Endodermal cell (in vitro differentiated cells): ENCODE measurements at places on chromosomes 13 and 19.
A peak's percentile ranks its signal among the peaks of the same experiment; 100 is the strongest.

DNA sequence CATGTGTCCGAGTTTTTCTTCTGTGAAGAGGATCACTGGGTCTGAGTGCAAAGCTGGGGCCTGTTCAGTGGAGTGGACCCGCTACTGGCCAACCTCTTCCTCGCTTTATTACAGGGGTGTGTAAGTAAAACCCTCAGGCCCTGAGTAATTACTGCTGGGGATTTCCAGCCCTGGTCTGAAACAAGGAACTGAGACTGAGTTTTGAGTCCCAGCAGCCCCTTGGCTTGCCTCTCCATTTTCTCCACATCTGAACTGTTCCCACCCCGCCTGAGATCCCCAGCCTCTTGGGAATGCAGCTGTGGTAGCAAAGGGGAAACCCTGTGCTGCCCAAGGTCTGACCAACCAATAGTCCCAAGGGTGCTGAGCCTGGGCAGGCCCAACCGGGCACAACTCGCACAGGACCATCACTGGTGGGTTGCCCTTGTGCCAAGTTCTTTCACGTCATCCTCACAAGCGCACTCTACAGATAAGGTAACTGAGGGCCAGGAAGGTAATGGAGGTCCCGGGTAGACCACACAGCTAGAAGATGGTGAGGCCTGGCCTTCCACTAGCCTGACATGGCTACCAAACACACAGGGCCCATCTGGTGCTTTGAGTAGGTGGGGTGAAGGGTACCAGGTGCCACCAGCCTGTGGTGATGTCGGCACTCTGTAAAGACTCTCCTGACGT lies 13.7 kb upstream of the SLC35E1 start:
- DNase-seq = no peak

- peak; percentile 48 for DNase-seq
Measured at GRCh38 chr13:43805681-43806128, 18.9 kb upstream of the ENOX1 start.

DNA sequence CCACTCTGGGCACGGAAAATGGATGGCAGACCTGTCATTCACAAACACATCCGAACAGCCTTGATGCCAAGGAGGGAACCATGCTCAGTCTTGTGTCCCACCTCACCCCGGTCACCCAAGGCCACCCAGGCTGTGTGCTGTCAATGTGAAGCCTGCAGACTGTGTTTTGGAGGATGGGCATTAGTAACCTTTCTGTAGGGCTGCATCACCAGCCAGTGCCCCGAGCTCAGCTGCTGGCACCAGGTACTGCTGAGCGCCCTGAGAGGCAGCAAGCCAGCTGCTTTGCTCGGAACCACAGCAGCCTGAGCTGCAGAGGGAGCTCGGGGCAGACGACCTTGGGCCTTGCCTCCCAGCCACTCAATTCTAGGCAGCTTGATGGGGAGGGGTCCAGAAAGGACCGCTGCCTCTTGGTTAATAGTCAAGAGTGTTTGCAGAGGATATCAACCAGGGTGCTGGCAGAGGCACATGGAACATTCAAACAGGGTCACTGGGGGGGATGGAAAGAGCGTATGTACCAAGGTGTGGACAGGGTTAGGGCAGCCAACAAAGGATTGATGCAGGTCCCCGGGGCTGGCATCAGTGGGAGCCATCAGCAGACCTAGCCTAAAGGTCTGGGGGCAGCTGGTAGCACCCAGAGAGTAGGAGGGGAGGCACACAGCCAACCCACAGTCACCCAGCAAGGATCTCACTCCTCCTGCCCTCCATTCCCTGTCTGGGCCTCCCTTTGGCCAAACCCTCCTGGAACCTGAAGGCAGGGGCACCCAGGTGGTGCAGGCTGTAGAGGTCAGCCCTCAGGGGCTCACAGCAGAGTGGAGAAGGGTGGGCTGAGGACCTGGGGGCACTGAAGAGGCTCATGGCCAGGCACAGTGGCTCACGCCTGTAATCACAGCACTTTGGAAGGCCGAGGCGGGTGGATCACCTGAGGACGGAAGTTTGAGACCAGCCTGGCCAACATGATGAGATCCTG lies 8.1 kb downstream of the VSTM2B start:
- DNase-seq = no peak

DNA sequence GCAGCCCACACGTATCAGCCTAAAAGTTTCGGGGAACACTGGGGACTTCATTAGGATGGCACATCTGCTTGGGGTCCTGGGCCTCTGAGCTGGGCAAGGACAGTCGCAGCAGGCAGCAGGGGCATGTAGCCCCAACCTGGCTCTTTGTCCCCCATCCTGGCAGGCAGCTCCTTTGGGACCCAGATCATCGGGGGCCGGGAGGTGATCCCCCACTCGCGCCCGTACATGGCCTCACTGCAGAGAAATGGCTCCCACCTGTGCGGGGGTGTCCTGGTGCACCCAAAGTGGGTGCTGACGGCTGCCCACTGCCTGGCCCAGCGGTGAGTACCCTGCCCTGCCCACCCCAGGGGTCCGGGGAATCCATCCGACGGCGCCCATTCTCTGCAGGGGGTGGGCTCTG lies 3.3 kb downstream of the GZMM start:
- no peak for DNase-seq

DNA sequence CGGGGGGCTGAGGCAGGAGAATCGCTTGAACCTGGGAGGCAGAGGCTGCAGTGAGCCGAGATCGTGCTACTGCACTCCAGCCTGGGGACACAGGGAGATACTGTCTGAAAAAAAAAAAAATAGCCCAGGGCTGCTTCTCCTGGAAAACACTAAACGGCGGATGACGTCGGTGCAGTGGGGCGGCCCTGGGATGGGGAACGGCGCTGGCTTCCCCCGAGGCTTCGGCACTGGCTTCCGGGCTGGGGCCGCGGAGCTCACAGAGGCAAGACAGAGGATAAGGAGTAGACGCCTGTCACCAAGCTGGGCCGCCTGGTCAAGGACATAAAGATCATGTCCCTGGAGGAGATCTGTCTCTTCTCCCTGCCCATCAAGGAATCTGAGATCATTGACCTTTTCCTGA lies 5.0 kb downstream of the PRSS57 start:
- peak; percentile 43 for DNase-seq

- no peak for DNase-seq
Measured at GRCh38 chr19:34692549-34692948, 15.1 kb downstream of the ZNF302 start.

GRCh38 chr19:3366753-3367627 lies 607 bp downstream of the NFIC start:
- peak; percentile 75 for DNase-seq

- peak; percentile 60 for DNase-seq
Measured at GRCh38 chr19:8451377-8451776, 6.6 kb downstream of the HNRNPM start.

DNA sequence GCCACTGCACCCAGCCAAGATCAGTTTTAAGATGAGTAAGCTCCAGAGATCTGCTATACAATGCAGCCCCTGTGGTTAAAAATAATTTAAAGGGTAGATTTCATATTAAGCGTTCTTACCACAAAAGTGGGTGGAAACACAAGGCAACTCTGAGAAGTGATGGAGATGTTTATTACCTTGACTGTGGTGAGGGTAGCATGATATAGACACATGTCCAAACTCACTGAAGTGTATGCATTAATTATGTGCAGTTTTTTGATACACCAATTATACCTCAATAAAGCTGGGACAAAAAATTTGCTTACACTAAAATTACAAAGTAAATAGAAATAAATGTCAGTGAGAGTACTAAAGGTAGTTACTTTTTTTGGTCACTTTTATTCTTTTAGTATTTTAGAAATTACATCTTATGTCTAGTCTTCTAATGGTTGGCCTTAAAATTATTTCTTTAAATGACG lies 696.5 kb downstream of the UQCRFS1 start:
- DNase-seq = no peak

DNA sequence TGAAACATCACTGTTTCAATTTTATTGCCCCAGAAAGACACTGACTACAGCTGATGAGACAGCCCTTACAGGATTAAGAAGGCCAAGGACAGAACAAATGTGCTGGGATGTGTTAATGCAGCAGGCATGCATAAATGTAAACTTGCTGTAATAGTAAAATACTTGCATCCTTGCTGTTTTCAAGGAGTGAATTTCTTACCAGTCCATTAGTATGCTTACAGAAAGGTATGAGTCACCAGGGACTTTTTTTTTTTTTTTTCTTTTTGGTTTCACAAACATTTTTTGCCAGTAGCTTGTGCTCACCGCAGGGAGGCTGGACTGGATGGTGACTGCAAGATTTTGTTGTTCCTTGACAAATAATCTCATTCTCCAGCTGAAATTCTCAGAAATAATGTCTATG lies 55.1 kb downstream of the GPR180 start:
- no peak for DNase-seq

GRCh38 chr19:50817941-50818858 lies 5.4 kb downstream of the KLK1 start:
- DNase-seq = peak; percentile 98

DNA sequence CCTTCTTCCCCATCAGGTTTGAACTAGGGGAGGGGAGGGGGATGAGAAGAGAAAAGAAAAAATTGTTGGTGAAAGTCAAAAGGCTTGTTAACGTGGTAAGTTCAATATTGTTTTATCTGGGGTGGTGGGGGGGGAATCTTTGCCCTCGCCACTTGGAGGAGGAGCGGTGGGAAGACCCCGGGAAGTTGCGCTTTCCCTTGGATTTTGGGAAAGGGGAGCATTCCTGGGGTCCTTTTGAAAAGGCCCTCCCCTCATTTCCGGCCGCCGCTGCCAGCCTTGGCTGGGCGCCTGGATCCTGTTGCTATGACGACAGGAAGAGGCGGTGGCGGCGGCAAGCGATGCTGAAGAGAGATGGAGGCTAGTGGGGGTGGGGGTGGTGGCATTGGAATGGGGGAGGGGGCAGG lies 4.6 kb upstream of the CACNG8 start:
- DNase-seq = peak; percentile 83

DNA sequence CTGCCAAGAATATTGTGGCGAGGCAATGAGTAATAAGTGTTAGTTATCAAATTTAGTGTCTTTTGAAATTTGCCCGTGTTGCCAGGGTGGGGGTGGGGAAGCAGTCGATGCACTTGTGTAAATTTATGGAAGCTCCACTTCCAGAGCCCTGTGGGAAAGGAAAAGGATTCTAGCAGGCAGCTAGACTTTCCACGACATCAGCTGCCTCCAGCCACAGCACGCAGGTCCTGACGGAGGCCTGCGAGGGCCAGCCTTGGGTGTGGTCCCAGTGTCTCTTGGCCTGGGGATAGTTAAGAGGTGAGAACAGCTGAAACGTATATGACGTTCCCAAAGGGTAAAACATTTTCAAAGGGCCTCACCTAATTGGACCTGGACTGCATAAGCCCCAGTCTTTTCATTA lies 433.0 kb downstream of the TSHZ3 start:
- no peak for DNase-seq

DNA sequence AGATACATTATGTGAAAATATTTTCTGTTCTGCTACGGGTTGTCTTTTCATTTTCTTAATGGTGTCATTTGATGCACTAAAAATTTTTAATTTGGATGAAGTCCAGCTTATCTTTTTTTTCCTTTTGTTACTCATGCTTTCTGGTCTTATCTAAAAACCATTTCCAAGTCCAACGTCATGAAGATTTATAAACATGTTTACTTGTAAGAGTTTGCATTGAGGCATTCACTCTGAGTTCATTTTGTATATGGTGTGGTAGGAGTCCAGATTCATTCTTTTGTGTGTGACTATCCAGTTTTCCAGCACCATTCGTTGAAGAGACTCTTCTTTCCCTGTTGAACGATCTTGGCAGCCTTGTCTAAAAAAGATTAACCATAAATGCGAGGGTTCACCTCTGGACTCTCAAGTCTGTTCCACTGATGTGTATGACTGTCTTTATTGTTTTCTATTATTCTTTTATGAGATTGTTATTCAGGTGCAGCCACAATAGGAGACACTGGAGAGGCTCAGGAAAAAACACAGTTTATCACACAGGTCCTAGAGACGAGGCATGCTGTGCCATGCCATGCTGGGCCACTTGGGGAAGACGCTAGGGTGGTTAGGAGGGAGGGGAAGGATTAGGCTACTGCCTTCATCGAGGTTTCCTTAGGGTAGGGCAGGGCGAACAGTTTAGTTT lies 35.0 kb downstream of the NAA16 start:
- no peak for DNase-seq

GRCh38 chr13:62205273-62205672 lies 789.6 kb upstream of the PCDH20 start:
- DNase-seq = no peak

DNA sequence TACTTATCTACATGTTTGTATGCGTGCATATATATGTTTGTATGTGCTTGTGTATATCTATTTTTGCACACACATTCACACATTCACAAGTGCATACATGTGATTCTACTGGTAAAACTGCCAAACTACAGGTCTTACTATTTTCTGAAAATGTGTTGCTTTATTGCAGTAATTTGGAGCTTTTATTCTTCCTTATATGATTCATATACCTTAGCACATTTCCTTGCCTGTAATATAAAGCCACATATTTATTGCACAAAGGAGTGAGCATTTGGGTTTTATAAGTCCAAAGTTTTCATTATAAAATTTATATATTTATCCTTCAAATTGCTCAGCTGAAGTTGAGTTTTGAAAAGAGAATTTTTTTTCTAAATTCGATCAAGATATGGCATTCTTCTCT lies 1120.4 kb upstream of the PCDH9 start:
- no peak for DNase-seq

GRCh38 chr13:109989155-109989554 lies 202.8 kb upstream of the IRS2 start:
- peak; percentile 11 for DNase-seq

DNA sequence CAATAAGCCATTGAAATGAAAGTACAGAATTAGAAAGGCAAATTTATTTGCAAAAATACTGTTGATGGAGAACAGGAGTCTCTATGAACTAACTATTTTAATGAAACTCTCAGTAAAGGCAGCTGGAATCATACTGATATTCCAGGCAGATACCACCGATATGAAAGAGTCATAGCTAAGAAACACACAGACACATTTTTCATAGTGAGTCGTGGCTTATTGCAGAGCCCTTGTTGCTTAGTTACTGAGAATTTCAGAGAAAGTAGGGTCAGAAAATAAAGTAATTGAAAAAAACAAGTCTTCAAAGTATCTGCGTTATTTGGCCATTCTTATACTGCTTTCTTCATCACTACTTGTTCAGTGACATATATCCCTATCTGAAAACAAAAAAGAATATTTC lies 1890.9 kb downstream of the PCDH9 start:
- DNase-seq = no peak

DNA sequence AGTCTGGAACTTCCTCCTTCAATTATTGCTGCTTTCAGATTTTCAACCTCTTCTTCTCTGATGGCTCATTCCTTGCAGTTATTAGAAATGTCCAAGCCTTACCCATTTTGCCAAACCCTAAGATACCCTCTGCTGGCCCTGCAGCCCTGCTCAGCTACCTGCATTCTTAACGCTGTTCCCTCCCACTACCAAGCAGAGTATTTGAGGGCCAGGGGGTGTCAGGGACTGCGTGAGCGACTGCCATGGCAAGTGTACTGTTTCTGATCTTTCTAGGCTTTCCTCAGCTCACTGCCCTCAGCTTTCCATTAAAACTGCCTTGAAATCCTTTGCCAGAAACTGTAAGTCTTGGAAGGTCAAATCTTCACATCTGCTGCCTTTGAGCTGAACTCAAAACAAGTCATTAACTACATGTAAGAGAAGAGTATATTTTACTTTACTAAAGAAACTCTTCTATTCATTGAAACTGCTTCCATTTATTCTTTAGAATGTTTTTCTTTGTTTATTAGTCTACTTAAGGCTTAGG lies 41.0 kb downstream of the HS6ST3 start:
- DNase-seq = peak; percentile 54
